ENCODE measurements at places on chromosomes 5 and 9.

DNA sequence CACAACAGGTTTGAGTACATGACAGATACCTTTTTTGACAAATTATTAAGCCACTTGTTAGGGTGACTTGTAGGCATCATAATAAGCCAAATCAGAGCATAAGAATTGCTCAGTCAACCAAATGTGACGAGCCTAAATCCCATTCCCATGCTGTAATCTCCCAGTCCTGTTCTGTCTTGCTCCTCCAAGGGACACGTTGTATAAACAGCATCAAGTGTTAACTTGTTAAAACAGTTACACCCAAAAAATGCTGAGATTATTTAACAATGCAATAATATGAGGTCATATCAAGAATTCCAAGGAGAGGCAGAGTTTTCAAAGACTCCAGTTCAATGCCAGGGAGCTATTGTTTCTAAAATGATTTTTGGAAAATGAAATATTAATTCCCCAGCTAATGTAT lies 76.2 kb downstream of the SH3TC2 start:
- no peak for DNase-seq

DNA sequence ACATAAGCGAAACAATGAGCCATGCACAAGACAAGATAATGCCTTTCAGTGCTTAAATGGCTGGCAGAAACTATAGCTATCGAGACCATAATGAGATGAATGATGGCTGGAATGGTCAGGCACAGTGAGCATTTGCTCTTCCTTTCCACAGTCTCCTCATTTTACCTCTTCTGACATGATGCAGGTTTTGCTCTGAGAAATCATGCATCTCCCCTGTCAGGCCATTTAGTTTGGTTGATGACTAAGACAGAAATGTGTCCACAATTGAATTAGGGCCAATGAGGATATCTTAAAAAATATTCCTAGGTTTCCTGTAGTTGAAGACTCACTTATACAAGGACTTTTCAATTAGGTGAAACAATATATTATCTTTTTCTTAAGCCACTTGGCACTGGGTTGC lies 475.1 kb downstream of the TMEM232 start:
- no peak for DNase-seq

DNA sequence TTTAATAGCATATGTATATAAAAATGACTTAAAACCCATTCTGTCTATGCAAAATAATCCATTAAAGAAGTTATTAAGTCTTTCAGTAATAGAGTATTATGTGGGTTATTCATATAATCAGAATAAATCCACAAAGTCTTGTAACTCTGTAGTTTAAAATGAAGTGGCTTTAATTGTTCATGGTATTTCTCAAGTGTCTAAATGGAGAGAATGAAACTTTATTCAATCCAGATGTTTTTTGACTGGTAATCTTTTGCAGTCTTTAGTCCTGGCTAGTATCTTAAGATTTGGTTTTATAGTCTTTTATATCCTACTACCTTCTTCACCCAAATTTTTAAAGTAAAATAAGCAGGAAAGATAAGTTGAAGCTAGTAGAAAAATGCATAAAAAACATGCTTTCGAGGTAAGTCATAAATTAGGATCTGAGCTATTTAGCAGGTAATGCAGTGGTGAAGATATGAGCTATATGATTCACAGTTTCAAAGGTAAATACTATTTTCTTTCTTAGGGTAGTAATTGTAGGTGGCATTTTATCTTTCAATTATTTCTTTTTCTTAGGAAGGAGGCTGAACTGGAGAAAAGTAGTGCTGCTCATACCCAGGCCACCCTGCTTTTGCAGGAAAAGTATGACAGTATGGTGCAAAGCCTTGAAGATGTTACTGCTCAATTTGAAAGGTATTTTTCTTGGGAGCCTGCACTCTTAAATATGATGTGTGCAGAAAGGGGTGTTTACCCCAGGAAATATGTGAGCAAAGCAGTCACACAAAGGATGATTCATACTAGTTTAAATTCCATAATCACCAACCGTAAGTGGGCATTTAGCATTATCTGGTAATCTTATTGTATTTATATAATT lies 17.9 kb downstream of the HMMR start:
- no peak for DNase-seq

DNA sequence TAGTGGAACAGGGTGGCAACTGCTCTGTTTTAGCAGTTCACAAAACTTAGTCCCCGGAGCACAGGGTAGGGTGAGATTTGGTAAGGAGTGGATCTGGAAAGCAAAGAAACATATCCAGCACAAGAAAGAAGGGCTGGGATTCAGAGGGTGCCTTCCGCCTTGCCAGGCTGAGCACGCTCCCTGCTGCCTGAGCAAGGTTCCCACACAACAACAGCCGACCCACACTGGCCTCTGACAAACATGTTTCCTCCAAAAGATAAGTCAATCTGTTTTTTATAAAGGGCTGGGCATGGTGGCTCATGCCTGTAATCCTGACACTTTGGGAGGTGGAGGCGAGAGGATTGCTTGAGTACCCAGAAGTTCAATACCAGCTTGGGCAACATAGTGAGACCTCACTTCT lies 45.8 kb downstream of the RAB3C start:
- no peak for DNase-seq

DNA sequence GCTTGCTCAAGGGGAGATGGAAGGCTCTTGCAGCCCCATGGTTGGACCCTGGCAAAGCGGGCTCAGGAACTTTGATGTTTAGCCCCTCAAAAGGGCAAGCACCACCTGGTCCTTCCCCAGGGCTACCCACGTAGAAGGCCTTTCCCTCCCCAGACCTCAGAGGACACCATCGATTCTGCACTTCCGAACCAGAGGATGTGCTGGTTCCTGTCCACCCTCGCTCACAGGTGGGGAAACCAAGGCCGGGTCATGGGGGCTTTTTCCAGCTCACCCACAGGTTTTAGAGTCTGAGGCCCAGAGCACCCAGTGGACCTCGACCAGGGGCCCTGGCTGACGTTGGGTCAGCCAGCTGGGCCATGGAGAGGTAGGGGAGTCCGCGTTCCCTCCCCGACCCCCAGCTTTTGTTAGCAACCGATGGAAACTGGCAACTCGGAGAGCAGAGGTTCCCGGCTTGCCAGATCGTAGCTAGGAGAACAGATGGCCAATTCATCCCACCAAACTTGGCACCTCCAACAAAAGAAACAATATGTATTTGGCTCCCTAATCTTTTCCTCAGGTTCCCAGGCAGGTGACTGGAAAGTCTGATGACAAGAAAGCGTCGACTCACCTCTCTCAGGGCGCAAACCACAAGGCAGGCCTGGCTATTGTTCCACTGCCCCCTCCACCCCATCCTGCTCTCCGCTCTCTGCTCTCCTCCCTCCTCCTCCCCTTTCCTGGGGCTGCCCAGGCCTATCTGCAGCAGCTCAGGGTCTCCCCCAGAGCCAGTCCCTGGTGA lies 167.6 kb upstream of the SMIM23 start:
- no peak for DNase-seq

DNA sequence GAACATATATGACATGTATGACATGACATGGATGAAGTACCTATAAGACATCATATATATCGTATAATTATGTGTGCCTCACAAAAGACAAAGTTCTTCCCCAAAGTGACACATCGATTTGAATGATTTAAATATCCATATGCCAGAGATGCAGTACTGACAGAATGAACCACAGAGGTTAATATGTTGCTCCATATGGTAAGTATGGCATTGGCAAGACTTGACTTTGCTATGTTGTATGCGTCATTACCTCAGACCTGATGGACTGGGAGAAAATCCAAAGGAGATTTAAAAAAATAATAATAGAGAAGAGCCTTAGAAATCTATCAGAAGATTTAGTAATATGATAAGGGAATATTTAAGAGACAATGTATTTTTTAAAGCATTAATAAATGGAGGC lies 263.2 kb downstream of the PJA2 start:
- no peak for DNase-seq

DNA sequence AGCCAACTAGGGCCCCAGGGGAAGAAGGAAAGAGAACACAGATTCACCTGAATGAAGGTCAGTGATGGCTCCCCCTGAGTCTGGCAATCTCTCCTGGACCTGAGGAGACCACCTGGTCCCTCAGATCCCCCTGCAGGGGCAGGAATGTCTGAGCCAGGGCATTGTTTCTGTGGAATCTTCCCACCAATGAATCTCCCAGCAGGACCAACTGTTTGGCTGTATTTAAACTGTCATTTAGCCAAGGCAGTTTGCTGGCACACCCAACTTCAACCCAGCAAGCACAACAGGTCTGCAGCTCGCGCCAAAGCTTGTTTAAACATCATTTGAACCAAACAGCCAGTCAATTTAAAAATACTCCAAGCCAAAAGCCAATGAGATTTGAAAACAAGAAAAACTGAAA lies 92.6 kb downstream of the SH3TC2 start:
- DNase-seq, result no peak

GRCh38 chr9:104256696-104257062 lies 162.6 kb downstream of the SMC2 start:
- no peak for DNase-seq

DNA sequence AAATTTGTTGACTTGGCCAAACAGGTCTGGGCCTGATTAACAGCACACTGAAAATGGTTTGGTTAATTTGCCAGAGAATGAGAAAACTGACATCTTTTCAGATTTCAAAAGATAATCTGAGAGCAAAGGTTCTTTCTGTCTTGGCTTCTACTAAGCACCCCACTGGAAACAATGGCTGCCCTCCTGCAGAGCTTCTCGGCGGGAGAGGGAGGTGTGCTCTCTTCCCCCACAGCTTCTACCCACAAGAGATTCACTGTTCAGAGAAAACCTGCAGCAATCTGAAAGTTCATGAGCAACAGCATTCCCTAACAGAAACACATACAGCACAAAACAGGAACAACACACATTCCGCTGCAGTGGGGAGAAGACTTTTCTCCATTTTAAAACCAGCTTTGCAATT lies 3.0 kb downstream of the DNAH5 start:
- DNase-seq, result no peak

GRCh38 chr9:135513351-135513846 lies 7.8 kb upstream of the LCN1 start:
- no peak for DNase-seq

DNA sequence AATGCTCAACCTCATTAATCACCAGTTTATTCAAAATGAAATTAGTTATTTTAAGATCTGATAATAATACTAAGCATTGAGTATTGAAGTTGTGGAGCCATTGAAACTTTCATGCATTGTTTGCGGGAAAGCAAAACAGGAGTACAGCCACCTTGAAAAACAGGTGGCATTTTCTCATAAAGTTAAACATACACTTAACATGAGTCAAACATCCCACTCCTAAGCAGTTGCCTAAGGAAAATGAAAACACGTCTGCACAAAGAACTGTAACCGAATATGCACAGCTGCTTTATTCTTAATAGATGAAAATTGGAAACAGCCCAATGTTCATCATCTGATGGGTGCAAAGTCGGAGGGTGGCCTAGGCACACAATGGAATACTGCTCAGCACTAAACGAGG lies 177.3 kb downstream of the IRX2 start:
- DNase-seq, result no peak

GRCh38 chr5:3269395-3270169 lies 326.1 kb upstream of the IRX1 start:
- no peak for DNase-seq

GRCh38 chr5:126658561-126658960 lies 57.8 kb downstream of the PHAX start:
- no peak for DNase-seq

DNA sequence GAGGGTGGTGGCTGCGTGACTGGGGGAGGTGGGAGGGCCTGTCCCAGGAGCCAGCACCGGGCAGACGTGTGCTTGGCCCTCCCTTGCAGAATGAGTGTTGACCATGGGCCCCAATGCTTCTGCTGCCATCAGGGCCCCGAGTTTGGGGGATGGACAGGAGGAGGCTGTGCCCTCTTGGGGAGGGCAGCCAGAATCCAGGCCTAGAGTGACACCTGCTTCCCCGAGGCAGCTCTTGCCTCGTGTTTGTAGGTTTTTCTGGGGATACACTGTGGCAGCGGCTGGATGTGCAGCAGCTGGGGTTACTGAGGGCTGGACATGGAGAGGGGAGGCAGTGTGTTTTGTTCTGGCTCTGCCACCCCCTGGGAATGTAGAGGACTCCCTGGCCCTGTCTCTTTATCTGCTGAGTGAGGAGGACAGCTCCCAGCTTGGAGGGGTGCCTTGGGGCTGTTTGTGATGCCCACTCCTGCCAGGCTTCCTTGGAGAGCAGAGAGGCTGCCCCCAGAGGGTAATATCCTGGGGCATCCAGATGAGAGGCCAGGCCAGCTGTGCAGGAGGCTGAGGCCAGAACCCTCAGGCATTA lies 22.7 kb downstream of the WNK2 start:
- DNase-seq, result no peak

DNA sequence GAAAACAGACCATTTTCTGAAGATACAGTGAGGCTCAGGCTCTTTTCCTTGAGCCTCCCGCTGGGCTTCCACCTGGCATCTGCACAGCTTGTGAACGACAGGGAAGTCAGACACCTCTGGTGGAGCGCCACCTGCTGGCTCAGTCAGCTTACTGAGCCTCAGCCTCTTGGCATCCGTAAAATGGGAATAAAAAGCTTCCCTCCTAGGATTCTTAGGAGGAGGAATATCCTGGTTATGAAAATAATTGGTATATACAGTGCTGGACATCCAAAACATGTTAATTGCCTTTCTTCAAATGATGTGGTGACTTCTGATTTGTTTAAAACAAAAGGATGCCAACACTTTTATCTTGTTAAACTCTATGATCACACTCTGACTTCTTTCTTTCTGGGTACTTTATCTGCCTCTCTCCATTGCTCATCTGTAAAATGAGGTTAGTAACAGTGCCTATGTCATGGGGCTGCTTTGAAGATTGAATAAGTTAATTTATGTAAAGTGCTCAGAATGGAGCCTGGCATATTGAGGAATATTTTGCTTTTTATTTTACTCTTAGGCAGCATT lies 67.5 kb downstream of the MAMDC2 start:
- DNase-seq, result peak; percentile 55

DNA sequence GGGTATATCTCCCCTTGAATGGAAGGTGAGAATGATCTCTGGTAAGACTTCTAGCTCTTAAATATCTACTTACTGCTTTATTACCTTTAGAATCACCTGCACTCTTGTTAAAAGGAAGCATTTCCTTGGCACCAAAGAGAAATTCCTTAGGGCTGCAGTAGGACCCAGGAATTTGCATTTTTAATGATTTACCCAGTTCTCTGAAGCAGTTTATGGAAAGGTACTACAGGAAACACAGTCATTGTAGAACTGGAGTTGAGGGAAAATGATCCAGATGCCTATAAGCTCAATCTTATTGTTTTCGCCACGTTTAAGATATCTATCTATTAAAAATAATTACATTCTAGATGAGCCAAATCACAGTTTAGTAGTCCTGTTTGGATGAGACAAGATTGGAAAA lies 9.5 kb upstream of the C9 start:
- DNase-seq, result no peak
